ENCODE measurements at places on chromosomes 4 and X.

- no peak for DNase-seq
Observed at GRCh38 chr4:25101836-25102235, 58.4 kb downstream of the SEPSECS start.

GRCh38 chr4:2750719-2751605 lies 5.2 kb downstream of the TNIP2 start:
- no peak for DNase-seq

GRCh38 chr4:140837736-140838135 lies 81.6 kb upstream of the TBC1D9 start:
- DNase-seq, result no peak

DNA sequence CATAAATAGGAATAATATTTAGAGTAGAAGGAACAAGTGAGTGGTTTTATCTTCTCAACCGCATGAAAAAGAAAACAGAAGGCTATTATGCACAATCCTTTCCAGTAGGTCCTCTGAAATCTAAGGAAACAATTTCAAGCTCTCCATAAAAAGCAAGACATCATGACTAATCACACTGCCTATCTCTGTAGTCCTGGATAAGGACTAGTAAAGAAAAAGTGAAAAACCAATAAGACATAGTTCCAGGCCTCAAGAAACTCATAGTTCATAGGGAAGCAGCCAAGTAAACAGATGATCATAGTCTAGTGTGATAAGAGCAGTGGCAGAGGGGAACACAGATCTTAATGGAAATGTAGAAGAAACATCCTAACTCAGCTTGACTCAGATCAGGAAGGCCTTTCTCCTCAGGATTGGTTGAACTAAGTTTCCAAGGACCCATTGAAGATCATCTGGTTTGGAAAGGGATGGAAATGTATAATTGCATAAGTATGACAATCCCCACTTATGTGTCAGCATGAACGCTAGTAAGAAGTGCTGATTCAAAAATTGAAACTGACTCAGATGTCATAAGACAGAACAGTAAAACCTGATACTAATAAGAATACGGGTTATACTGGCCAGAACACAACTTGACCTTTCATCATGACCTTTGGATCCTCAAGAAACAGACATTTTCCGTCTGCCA lies 155.3 kb downstream of the GRIA3 start:
- no peak for DNase-seq

DNA sequence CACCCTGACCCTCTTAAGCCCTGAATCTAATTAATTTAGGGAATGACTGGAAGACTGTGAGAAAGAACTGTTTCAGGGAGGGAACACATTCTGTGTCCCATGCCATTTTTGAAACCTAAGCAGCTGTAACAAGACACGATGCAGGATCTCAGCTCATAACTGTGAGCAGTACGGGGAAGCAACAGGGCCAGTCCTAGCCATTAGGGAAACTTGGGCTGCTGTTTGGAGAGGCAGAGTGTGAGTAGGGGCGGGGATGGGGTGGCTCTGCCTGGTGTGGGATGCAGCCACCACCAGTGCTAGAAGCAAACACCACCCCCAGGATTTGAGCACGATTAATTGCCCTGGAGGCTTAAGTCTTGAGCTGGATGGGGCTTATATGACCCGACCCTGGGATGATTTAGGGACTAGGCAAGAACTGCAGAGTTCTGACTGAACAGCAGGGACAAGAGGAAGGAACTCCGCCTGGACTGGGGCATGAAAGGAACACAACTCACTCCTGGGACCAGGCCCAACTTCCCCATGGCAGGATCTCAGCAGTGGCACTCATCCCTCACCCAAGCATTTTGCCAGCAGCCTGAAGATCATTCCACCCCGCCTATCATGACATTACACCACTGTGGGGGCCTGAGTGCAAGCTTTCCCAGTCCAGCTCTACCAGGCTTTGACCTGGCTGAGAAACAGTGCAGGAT lies 43.1 kb downstream of the ATRX start:
- no peak for DNase-seq

GRCh38 chr4:67922697-67923096 lies 38.9 kb upstream of the TMPRSS11D start:
- DNase-seq, result no peak

GRCh38 chr4:56657128-56657527 lies 24.0 kb downstream of the HOPX start:
- no peak for DNase-seq

DNA sequence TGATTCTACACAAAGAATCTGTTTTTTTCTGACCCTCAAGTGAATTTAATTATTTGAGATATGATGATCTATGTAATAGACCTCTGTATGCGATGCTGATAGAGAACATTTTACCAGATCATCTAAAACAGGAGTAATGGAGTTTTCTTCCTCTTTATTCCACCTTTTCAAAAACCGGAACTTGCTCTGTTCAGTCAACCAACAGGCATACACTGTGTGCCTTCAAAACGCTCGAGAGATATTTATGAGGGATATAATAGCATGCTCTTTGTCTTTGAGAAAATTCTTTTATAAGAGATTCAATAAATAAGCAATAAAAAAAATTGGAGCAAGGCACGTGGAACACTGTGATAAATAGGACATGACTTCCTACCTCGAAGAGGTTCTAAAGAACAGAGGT lies 2.0 kb downstream of the NYX start:
- DNase-seq, result no peak

DNA sequence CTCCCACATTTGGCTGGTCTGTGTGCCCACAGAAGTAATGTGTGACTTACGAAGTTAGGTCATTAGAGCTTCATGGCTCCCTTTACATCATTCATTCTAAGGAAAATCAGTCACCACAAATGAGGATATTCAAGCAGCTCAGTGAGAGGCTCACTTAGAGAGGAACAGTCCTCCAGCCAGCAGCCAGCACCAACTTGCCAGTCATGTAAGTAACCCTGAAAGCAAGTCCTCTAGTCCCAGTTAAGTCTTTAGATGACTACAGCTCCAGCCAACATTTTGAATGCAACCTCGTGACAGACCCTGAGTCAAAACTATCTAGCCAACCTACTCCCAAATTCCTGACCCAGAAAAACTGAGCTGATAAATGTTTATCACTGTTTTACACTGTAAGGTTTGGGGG lies 71.3 kb downstream of the LRBA start:
- no peak for DNase-seq

DNA sequence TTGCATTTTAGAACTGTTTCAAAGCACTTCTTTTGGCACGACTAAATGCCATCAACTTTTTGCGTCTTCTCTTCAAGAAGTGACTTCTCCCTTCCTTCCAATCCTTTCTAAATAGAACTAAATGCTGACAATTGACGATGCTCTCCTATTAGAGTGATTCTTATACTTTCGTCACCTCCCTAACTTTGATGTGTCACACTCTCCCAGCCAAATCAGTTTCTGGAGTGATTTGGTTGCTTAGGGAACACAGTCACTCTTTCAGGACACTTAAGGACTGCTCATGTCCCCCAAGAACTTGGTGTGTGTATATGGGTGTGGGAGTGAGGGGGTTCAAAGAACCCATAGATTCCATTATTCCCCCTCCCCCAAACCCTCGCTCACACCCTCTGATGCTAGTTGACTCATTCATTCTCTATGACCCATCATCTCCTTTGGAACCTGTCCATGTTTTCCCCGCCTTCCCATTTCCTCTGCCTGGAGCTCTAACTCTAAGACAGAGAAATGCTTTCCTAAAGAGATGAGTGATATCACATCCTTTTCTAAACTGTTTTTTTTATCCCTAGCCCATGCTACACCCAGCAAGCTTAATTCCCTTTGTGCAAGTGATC lies 26.8 kb upstream of the AREG start:
- no peak for DNase-seq

GRCh38 chrX:43560247-43560946 lies 95.7 kb upstream of the MAOA start:
- DNase-seq, result no peak

GRCh38 chrX:23819385-23820234 lies 36.6 kb downstream of the SAT1 start:
- no peak for DNase-seq

- DNase-seq, result no peak
Observed at GRCh38 chrX:48720577-48721250, 24.2 kb downstream of the SUV39H1 start.

DNA sequence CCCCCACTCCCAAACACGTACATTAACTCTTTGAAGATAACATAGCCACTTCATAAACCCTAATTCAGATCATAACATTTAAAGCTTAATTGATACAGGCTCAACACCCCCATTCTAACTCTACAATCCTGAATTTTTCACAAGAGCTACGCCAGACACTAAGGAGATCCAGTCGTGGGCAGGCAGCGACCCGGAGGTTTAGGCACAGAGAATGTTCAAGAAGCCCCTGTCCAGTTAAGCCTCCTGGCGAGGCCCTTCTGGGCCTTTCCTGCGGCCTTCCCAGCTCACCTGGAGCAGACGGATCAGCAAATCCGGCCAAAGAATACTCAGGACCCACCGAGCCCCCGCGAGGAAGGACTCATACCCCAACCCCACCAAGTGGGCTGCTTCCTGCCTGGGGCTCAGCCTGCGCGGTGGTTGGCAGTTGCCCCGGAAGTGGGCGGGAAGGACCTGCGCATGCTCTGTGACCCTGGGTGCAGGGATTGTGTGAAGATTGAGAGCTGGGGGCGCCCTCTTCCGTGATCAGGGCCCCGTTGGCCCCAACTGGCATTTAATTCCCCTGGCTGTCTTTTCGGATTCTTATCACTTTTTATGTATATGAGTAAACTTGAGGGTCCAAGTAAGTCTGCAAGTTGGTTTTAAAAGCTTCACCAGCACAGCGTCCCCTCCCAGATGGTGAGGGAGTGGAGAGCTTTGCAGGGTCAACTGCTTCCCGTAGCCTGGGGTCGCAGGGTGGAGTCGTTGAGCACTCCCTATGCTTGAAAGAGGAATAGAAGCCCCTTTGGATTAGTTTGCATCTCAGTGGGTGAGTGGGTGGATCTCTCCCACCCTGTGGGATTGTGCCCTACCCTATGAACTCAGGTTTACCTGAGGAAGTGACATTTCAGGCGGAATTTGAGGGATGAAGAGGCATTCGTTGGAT lies at the start of gene TRIM61:
TRIM61 (minus strand) TSS at position 415 of the 922 bp plus-strand sequence. CDS start 7,655 bp downstream, outside the sequence.
- no peak for DNase-seq

- DNase-seq, result no peak
Observed at GRCh38 chrX:18065956-18066355, 154.7 kb downstream of the BEND2 start.

DNA sequence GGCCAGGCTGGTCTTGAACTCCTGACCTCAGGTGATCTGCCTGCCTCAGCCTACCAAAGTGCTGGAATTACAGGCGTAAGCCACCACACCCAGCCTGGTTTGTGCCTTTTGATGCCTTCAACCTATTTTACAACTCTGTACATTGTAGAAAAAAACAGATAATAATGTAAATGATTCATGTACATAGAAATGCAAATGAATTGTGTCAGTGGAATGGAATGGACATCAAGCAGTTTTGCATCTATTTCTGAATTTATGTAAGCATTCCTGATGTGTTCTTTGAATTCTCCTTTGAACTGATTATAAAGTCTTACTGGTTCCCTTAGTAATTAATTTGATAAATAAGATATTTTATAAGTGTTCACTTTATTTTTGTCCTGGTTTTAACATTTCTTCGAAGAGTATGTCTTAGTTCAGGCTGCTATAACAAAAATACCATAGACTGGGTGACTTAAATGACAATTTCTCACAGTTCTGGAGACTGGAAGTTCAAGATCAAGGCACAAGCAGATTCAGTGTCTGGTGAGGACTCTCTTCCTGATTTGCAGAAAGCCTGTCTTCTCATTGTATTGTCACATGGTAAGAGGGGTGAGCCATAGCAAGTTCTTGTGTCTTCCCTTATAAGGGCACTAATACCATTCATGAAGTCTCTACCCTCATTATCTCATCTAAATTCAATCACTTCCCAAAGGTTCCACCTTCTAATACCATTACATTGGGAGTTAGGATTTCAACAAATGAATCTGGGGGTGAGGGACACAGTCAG lies 162.2 kb upstream of the S100G start:
- no peak for DNase-seq

- DNase-seq, result no peak
Observed at GRCh38 chr4:105990933-105991332, 95.7 kb downstream of the NPNT start.

DNA sequence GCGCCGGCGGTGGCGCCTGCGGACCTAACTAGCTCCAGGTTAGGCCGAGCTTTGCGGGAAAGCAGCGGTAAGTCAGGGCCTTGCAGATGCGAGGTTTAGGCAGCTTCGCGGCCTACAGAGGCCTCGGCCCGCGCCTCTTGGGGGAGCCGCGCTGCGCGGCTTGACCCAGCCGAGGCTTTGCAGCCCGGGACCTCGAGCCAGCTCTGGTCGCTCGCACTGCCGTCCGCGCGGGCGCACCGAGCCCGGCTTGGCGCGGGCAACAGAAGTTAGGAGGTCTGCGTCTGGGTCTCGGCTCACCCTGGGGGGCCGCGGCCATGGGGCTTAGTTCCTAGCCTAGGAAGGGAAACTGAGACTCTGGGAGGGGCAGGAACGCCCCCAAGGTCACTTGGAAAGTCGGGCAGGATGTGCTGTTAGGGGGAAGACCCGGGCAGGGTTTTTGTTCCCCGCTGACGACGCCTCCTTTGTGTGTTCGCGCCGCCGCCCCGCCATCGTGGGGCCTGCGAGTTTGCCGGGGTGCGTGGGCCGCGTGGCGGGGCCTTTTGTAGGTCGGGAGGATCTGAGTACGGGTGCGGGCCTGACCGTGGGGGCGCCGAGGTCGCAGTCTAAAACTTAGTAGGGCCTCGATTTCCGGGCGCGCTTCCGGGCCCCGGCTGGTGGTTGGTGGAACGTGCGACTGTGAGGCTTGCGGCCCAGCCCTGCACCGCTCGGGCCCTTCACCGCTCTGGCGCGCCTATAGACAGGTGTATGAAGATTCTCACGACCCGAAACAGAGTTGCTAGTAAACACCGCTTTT lies 482 bp downstream of the RNF4 start:
- no peak for DNase-seq

GRCh38 chr4:177473991-177474390 lies 31.8 kb upstream of the AGA start:
- DNase-seq, result no peak

DNA sequence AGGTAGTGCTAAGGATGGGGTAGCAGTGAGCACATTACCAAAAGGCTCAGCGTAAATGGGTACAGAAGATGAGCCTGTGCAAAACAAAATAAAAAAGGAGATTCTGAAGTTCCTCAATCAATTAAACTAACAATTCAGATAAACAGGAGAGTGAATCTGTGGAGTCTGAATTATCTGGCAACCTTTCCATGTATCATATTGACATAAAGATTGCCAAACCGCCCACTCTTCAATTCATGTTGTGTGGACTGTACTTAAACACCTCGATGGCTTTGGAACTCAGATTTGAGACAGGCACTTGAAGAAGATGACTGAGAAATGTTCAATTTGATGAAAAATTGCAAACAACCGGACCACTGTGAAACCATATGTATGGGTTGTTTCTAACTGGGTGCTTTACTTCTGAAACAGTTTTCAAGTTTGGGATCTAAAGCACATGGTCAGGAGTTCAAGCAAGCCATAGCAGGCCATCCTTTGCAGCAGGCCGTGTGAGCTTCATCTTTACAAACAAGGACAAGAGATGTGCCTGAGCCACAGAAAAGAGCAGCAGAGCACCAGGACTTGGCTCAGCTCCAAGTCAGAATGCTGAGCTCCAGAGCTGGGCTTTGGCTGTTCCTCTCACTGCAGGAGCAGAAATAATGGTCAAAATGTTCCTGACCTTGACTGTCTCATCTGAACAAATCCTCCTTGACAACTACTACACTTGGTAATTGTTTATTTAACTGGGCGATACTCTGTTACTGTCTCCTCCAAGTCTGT lies 108.1 kb downstream of the MGST2 start:
- DNase-seq, result no peak
